ENCODE measurements at places on chromosomes 6 and 20. TPM values are rescaled to one million over a fixed set of nuclear protein-coding genes. Genes with fewer than 3 reads are reported as not detected.

DNA sequence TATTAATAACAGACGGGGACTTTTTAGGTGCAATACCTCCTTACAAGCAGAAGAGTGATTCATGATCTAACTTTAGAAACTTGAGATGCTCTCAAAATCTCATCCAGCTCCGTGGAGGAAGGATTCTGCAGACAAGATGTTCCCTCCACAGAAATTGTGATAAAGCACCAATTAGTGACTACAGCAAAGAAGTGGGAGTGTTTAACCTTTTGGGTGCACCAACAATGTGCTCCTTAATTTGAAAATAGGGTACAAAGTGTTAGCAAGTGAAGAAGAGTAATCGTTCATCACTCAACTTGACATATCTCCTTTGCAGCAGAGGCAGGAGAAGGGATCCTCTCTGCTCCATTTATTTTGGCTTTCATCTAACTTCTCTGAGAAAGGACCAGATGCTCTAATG, 22.8 kb upstream of the SCP2D1 start:
- H3K27me3 ChIP-seq, result peaks cover 27% of the 10 kb centered on the region
- H3K36me3 ChIP-seq, result no peaks in the 10 kb centered on the region
- peak; percentile 0 for DNase-seq
- H3K4me1 ChIP-seq, result peaks cover 11% of the 10 kb centered on the region
- H3K27ac ChIP-seq, result no peak overlapping the region
- H3K4me3 ChIP-seq, result no peak overlapping the region

Gene RGS17
- 2.9 TPM for total RNA-seq

- no peak overlapping the region for H3K27ac ChIP-seq
- no peak for DNase-seq
- peaks cover 89% of the 10 kb centered on the region for H3K27me3 ChIP-seq
- peaks cover 7% of the 10 kb centered on the region for H3K4me1 ChIP-seq
Measured at GRCh38 chr20:46900086-46900485, 5.4 kb downstream of the EYA2 start.

Gene LKAAEAR1
- not detected for total RNA-seq

- H3K4me1 ChIP-seq, result peaks cover 27% of the 10 kb centered on the region
- peak; percentile 32 for DNase-seq
- no peaks in the 10 kb centered on the region for H3K27me3 ChIP-seq
Measured at GRCh38 chr20:22807646-22808244, 223.4 kb upstream of the FOXA2 start.

DNA sequence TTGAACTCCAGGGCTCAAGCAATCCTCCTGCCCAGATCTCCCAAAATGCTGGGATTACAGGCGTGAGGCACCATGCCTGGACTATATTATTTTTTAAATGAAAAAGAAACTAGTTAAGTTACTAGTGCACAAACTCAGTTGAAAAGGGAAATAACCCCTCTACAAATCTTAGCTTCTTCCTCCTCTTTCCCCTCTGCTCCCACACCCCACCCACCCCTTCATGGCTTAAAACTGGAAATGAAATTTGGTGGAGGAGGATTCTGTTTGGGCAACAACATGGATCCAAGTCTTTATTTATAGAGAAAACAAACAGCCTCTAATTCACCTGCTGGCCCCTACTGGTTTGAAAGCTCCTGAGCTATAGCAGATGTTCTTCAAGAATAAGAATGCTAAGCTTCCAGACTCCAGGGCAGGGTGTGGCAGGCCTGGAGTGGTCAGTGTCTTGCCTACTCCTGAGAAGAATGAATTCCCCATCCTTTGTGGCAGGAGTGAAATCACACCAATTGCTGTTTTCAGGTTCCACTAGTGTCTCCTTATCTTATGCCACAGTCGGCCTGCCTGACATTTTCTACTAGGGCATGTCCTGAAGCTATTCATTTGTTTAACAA, 73.5 kb downstream of the ZFP64 start:
- peaks cover 5% of the 10 kb centered on the region for H3K36me3 ChIP-seq
- H3K27ac ChIP-seq, result no peak overlapping the region
- no peak for DNase-seq

- H3K27ac ChIP-seq, result no peak overlapping the region
- H3K4me3 ChIP-seq, result no peak overlapping the region
- no peak for DNase-seq
- H3K36me3 ChIP-seq, result peaks cover 2% of the 10 kb centered on the region
- no peaks in the 10 kb centered on the region for H3K27me3 ChIP-seq
Measured at GRCh38 chr6:116355796-116356195, 15.0 kb upstream of the DSE start.

Gene TGIF2
- 35.0 TPM for total RNA-seq

- no peak overlapping the region for H3K4me3 ChIP-seq
- no peaks in the 10 kb centered on the region for H3K27me3 ChIP-seq
- no peak for DNase-seq
- no peak overlapping the region for H3K27ac ChIP-seq
- no peaks in the 10 kb centered on the region for H3K36me3 ChIP-seq
Measured at GRCh38 chr6:145244349-145245100, 490.8 kb downstream of the EPM2A start.

Gene SLC17A2
- total RNA-seq, result not detected

DNA sequence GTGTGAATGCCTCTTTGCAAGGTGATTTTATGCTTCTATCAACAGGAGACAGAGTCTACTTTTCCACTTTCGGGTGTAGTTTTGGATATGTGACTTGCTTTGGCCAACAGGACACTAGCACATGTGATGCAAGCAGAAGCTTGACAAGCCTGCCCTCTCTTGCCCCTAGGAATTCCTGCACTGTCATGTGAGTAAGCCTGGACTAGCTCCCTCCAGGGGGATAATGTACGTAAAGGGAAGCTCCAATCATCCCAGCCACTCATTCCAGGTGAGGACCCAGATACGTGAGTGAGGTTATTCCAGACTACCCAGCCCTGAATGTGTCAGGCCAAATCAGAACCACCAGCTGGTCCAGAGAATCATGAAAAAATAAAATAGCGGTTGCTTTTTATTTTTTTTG, 33.3 kb downstream of the BEND3 start:
- no peaks in the 10 kb centered on the region for H3K27me3 ChIP-seq
- peaks cover 10% of the 10 kb centered on the region for H3K4me1 ChIP-seq
- no peak overlapping the region for H3K4me3 ChIP-seq
- H3K27ac ChIP-seq, result no peak overlapping the region
- H3K36me3 ChIP-seq, result peaks cover 13% of the 10 kb centered on the region
- DNase-seq, result no peak

DNA sequence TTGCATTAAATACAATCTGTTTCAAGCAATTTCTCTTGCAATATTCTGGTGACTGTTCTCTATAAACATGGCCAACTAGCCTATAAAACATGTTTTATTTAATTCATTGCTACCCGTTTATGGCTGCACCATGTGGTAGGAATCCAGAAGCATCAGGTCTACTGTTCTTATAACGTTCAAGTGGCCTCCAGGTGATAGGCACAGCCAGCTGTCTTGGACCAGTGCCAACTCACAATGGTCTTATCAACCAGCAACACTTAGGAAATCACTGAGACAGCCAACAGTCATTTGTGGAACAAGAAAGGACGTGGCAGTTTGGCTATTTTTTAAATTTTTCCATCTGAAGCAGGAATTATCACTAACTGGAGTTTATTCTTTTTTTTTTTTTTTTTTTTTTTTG, 193.6 kb downstream of the NKAIN2 start:
- H3K27me3 ChIP-seq, result no peaks in the 10 kb centered on the region
- H3K4me1 ChIP-seq, result peaks cover 6% of the 10 kb centered on the region
- DNase-seq, result no peak
- no peak overlapping the region for H3K4me3 ChIP-seq

GRCh38 chr20:51182571-51182970, 159.7 kb upstream of the KCNG1 start:
- peaks cover 48% of the 10 kb centered on the region for H3K27me3 ChIP-seq
- no peaks in the 10 kb centered on the region for H3K36me3 ChIP-seq
- DNase-seq, result no peak
- H3K4me3 ChIP-seq, result no peak overlapping the region
- H3K4me1 ChIP-seq, result no peaks in the 10 kb centered on the region

DNA sequence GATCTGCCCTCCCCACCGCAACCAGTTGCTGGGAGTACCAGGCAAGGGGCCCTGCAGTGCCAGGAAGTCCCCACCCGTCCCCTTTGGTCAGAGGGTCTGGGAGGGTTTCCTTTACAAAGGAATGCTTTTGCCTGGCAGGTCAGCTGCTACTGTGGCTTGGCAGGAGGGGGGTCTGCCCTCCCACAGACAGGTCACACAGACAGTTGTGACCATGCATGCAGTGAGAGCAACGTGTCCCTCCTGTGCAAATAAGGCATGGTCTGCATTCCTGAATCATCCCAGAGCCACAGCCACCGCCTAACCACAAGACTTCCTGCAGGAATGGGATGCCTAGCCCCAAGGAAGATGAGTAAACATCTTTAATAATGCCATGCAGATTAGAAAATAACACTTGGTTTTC, 439 bp upstream of the F13A1 start:
- no peaks in the 10 kb centered on the region for H3K27me3 ChIP-seq
- peaks cover 21% of the 10 kb centered on the region for H3K4me1 ChIP-seq
- no peak for DNase-seq

DNA sequence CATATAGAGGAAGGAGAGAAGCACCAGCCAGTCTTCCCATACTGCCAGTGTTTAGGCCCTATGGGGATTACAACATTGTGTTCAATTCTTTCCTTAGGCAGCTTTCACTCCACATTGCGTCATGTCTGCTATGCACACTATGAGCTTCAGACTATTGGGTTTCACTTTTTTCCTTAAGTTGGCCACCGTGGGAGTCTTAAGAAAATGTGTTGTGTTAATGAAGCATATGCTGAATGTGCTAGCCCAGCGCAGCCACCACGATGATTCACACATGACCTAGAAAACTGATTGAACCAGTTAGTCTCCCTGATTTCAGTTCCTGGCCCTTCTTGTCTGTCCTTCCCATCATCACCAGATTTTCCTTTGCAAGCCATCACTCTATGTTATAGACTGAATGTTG, 21.5 kb downstream of the TUBB2B start:
- no peaks in the 10 kb centered on the region for H3K36me3 ChIP-seq
- no peaks in the 10 kb centered on the region for H3K27me3 ChIP-seq
- peaks cover 33% of the 10 kb centered on the region for H3K4me1 ChIP-seq
- peak; percentile 68 for DNase-seq
- H3K27ac ChIP-seq, result peak overlapping the region; percentile 73

Gene BCKDHB
- total RNA-seq, result 15.9 TPM

DNA sequence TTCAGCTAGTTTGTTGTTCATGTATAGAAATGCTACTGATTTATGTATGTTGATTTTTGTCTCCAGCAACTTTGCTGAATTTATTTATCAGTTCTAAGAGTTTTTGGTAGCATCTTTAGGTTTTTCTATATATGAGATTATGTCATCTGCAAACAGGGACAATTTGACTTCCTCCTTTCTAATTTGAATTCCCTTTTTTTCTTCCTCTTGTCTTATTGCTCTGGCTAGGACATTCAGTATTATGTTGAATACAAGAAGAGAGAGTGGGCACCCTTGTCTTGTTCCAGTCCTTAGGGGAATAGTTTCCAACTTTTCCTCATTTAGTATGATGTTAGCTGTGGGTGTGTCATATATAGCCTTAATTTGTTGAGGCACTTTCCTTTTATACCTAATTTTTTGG, 58.2 kb downstream of the CDH26 start:
- no peak for DNase-seq
- H3K27me3 ChIP-seq, result peaks cover 41% of the 10 kb centered on the region
- H3K4me1 ChIP-seq, result no peaks in the 10 kb centered on the region
- no peaks in the 10 kb centered on the region for H3K36me3 ChIP-seq
- no peak overlapping the region for H3K27ac ChIP-seq

DNA sequence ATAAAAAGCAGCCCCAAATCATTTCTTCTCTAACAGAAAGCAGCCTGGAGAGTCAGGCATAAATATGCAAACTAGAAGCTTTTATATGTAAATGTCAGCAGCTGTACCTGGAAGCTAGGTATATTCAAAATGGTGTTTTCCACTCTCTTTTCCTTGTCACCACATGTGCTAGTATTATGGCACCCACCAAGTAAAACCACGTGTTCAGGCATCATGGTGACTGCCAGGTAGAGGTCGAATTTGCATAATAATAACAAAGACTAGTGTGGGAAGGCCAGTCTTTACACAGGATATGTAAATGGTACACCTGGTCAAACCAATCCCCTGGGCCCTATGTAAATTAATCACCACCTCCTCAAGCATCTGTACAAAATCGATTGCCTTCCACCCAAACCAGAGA, 124.0 kb downstream of the MMUT start:
- H3K27me3 ChIP-seq, result no peaks in the 10 kb centered on the region
- H3K4me3 ChIP-seq, result no peak overlapping the region
- no peaks in the 10 kb centered on the region for H3K36me3 ChIP-seq
- no peak for DNase-seq
- no peaks in the 10 kb centered on the region for H3K4me1 ChIP-seq

Gene LTV1
- total RNA-seq, result 22.1 TPM

DNA sequence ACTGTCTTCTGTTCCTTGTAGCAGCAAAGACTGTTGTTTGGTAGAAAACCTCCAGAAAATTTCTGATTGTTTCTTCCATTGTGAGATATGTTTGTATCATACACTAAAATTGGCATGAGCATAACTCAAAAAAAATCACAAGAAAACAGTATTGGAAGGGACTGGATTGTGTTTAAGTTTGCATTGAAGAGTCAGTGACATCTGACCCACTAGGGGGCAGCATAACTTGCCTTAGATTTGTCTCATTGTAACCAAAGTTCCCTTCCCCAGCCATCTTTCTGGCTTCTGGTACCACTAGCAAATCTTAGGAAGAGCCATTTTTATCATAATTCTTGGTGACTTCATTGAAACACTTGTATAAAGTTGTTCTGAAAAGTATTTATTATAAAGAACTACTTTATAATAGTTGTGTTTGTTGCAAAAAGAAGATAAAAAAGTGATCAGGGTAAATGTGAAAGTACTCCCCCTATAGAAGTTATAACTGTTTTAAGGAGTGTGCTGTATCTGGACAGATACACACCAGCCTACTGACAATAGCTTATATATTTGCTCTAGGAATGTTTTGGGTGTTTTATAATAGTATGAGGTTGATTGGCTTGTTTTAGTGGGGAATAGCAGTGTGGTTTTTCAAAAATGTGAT, 7.7 kb downstream of the CSTF1 start:
- no peak for DNase-seq
- H3K27me3 ChIP-seq, result no peaks in the 10 kb centered on the region
- H3K4me3 ChIP-seq, result no peak overlapping the region
- peaks cover 49% of the 10 kb centered on the region for H3K36me3 ChIP-seq

GRCh38 chr6:170493354-170493753, 59.8 kb downstream of the PSMB1 start:
- H3K4me3 ChIP-seq, result no peak overlapping the region
- H3K27me3 ChIP-seq, result peaks cover 9% of the 10 kb centered on the region
- no peak for DNase-seq
- H3K4me1 ChIP-seq, result peaks cover 9% of the 10 kb centered on the region
- H3K36me3 ChIP-seq, result no peaks in the 10 kb centered on the region

DNA sequence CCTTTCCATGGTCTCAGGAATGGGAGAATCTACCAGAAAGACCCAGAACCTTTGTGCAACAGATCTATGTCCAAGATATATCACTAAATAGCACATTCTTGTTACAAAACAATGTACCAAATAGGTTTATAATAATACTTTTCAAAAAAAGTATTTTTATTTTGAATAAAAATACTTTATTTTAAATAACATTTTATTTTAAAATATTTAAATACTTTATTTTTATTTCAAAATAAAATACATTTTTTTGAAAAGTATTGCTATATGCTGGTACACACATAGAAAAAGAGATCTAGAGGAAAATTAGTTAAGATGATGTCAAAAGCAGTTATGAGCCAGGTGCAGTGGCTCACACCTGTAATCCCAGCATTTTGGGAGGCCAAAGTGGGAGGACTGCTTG, 16.8 kb upstream of the RALY start:
- H3K36me3 ChIP-seq, result peaks cover 3% of the 10 kb centered on the region
- peaks cover 54% of the 10 kb centered on the region for H3K27me3 ChIP-seq
- no peaks in the 10 kb centered on the region for H3K4me1 ChIP-seq
- no peak for DNase-seq
- H3K27ac ChIP-seq, result no peak overlapping the region
- no peak overlapping the region for H3K4me3 ChIP-seq
